Immature natural killer cell (primary cell): ENCODE measurements at places on chromosomes 6 and 20.

GRCh38 chr6:6402006-6402405, 81.5 kb upstream of the F13A1 start:
- DNase-seq = no peak

DNA sequence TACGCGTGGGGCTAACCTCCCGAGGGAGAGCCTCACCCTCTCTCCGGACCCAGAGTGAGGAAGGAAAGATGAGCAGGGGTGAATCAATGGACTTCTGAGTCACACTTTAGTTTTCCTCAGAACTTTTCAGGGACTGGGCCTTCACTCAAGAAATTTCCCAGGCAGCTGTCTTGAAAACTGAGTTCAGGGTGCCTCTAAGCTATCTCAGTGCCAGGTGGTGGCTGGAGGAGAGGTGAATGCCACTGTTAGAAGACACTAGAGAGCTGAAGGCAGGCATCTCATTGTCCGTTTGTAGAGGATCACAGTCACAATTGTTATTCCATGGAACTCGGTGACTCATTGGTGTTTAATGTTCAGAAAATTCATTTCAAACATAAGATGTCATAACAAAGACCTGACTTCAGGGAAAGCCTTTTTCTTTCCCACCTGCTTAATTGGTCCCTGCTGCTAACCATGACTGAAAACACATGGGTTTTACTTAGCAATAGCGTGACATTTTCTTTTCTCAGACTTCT, 5.3 kb upstream of the SERPINB6 start:
- no peak for DNase-seq

DNA sequence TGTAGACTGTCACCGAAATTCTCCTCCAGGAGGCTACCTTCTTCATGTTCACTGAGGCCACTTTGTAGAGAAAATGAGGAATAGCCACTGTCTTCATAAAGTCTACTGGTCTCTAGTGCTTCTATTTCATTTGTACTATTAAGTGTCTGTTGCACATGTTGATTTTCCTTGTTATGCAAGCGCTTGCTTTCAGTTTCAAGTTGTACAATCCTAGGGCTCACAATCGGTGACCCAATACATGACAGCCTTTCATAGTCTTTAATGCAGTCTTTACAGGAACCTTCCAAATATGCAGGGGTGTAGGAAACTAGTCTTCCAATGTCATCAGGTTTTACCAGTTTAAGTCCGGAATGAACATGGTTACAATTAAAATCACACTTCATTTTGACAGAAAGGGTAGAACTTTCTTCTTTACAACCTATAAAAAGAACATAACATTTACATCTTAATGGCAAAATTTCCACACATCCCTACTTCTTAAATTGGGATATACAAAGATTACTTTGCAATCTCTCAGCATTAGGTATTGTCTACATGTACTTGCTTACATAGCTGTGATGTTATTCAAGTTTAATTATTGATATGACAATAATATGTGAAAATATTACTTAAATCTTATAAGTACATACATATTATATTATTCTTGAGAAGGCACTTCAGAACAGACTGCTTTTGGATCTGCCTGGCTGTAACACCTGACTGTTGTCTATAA, 7.5 kb downstream of the FBXO5 start:
- DNase-seq = peak; percentile 12

GRCh38 chr20:53869466-53870258, 200.7 kb downstream of the BCAS1 start:
- peak; percentile 70 for DNase-seq

DNA sequence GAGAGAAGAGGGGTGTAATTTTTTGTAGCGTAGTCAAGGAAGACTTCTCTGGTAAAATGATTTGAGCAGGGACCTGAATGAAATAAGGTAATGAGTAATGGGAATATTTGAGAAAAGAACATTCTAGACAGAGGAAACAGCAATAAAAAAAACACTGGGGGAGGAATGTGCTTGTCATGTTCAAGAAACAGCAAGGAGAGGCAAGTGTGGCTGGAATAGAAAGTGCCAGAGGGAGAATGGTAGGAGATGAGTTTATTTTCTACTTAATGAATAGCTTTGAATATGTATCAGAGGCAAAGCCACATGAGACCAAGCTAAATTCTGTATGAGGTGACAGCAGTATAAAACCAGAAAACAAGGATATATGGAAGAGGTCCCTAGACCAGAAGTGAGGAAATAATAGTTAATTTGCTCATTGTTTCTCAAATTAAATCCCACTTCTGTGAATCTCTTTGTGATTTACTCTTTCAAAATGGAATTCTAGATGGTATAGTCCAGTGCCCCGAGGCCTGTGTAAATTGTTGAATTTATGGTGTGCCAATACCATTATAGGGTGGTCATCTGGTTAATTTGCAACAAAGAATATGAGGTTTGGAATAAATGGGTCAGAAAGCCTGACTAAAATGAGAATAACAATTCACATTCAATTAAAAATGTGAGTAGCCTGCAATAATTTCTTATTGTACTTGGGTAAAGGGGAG, 170.2 kb downstream of the CDKAL1 start:
- DNase-seq = no peak

- no peak for DNase-seq
Measured at GRCh38 chr6:20716865-20717264, 182.6 kb downstream of the CDKAL1 start.

DNA sequence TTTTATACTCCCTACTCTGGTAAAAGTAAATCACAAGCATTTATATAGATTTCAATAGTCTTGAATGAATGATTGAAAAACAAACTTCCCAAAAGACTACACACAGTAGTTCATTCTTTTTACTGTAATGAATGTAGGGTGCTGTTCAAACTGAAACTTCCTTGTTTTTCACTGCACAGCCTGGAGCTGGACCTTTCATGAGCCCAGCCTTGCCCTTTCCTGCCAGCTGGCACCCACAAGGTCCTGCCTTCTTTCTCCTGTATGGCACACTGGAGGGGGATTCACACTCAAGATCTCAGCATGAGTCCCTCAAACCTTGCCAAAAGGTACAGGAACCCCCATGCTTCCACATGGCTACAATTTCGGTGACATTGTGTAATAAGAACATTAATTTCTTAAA, 50.9 kb downstream of the COL12A1 start:
- DNase-seq = no peak

DNA sequence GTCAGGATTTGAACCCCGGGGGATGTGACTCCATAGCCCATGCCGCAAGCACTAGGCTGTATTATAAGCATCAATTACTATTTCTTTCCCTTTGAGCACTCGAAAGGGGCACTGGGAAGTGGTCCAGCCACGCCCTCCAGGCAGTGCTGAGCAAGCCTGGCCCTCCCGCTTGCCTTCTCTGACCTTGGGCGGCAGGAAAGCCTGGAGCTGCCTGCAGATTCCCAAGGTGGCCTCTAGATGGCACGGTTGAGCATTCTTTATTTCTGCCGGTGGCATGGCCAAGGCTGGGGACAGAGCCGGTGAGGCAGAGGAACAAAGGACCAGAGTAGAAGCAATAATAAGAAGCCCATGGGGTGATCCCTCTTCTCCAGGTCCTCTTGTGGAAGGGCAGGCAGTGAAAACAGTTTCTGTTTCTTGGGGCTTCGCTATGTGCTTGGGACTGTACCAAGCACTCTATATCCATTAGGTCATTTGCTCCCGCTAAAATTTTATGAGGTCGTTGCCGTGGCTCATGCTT, 32.0 kb downstream of the ARHGAP40 start:
- peak; percentile 46 for DNase-seq

DNA sequence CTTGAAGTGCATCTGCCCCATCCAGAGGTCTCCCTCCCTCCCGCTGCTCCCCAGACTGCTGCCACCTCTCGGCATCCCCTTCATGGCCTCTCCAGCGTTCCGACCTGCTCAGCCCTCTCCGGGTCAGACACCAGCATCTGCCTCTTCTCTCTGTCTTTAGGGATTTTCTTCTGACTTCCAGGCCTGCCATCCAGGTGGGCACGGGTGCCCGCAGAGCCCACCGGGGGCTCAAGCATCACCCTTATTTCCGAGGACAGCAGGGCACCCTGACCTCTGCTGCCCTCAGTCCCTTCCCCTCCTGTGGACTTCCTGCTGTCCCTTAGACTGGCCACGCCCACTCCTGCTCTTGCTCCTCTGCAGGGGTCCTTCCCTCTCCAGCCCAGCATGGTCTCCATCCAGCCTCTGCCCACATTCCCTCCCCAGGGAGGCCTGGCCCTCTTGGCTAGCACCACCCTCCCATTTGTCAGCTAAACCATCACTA, 3.3 kb downstream of the NPEPL1 start:
- no peak for DNase-seq

DNA sequence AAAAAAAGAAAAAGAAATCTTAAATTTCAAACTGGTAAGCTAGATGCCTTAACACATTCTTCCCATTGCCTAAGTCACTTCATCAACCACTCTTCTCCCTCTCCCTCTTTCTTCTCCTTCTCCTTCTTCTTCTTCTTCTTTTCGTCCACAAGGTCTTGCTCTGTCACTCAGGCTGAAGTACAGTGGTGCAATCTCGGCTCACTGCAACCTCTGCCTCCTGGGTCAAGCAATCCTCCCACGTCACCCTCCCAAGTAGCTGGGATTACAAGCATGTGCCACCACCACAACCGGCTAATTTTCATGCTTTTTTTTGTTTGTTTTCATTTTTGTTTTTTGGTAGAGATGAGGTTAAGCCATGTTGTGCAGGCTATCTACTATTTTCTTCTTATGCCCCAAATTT, 60.2 kb downstream of the GPR63 start:
- no peak for DNase-seq

- no peak for DNase-seq
Measured at GRCh38 chr6:157030755-157031154, 253.6 kb downstream of the ARID1B start.

DNA sequence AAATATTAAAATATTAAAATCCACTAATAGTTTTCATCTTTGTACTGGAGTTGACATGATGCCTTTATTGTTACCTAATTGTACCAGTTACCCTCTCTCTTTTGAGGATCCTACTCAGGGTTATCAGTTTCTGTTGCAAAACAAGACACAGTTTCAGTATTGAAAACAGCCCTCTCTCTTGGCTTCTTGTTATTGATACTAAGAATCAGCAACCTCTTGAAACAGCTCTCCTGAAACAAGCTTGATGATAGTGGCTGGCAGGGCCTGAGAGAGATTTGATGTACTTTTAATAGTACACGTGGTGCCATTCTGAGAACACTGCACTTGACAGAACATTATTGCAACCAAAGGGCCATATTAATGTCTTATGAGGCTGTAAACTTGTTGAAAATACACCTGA, 64.9 kb upstream of the MEI4 start:
- no peak for DNase-seq
